ENCODE measurements at places on chromosomes 7 and 10.

GRCh38 chr7:55838595-55838994 lies 24.0 kb downstream of the SEPTIN14 start:
- no peak for DNase-seq

DNA sequence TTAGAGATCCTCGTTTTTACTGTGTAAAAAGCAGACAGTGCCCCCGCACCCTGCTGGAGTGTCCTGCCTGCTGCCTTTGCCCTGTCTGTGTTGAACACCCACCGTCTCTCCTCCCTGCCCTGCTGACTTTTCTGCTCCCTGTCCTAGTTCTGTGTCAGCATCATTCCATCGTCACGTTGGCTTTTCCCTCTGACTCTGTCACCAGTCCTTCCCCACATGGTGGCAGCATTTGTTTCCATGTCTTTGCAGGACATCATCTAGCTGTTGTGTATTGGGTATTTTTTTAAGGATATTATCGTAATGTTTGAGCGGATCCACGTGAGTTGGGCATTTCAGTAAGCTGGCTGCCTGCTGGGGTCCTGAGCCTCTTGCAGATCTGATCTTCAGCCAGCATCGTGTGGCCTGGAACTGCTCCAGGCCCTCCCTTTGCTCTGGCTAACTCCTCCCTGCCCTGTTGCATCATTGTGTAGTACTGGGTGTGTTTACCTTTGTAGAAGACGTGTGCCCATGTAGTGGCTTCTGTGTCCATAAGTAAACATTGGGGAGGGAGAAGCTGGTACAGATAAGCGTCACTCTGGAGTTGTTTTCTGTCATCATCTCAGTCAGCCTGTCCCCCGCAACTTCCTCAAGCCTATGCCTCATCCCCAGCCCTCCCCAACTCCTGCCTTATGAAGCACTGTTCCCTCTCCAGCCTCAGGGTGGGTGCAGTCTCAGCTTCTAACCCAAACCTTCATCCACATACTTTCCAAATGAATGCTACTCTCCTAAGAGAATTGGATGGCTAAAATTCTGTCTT lies 44.3 kb downstream of the TRRAP start:
- DNase-seq: peak; percentile 86

GRCh38 chr7:98945852-98946251 lies 67.5 kb downstream of the TRRAP start:
- no peak for DNase-seq

DNA sequence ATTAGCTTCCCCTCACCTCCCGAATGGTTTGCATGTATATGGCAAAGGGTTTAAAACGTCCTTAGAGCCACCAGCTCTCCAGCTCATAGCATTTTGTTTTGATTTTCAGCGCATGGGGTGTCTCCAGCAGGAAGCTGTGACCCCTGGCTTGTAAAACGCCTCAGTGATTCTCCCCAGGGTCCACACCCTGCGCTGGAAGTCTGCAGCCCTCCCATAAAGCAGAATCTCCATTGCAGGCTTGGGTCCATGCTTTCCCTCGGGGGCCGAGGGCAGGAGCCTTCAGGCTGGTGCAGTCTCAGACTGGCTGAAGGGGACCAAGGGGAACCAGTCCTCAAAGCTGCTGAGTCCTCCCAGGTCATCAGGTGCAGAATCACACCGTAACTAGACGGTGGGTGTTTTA lies 109.7 kb downstream of the VIPR2 start:
- DNase-seq: no peak

- no peak for DNase-seq
Measured at GRCh38 chr10:99424656-99425055, 5.8 kb downstream of the GOT1 start.

DNA sequence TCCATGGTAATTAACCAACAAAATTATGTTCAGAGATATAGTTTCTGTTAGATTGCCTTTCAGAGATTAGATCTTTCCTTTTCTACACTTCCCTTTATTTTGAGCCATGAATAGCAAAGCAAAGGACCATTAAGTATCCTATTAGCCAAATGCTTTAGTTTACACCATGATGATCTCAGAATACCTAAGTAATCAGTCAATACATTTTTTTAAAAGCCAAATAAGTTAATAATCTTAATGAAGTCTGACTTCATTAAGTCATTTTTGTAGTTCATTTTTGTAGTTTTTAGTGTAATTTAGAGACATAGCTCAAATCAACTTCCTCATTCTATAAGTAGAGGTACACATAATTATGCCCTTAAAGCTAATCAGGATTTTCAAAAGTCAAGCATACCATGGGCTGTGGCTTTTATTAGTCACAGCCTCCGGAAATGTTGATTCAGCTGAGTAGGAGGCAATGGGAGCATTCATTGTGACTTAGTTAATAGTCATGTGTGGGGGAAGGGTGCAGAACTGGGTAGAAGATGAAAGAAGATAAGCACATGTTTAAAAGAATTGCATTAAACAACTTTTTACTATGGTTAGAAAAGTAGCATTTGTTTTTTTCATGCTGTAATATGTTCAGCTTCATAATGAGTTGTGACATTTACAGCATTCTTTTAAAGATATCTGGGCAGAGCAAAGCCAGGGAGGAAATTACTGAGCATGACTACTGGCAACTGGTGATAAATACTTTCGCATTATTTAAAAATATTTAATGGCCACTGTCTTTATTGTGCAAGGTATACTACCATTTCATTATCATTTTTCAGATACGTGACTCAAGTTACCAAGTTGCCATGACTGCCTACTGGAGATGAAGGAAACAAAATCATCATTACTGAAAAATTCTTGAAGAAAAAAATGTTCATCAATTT lies 57.3 kb upstream of the CCDC71L start:
- peak; percentile 96 for DNase-seq

DNA sequence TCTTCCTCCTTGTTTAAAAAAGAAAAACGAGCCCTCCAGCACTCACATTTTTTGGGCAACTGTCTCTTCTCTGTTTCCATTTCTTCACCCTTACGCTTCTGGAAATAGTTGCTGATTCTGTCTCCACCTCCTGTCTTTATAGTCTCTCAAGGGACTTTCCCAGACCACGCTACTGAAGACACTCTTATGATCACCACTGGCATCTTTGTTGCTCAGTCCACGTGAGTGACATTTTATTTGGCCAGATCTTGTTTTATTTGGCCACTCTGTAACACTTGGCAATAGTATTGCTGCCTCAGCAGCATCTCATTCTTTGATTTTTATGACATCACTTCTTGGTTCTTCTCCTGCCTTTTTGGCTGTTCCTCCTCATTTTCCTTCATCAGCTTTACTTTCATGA lies 21.6 kb upstream of the NME8 start:
- DNase-seq: no peak

GRCh38 chr10:1577373-1577770 lies 160.0 kb downstream of the ADARB2 start:
- DNase-seq: no peak
